ENCODE measurements at places on chromosomes 3 and 15.
A peak's percentile ranks its signal among the peaks of the same experiment; 100 is the strongest.

GRCh38 chr3:41258239-41258800, 59.0 kb downstream of the CTNNB1 start:
- DNase-seq = no peak

DNA sequence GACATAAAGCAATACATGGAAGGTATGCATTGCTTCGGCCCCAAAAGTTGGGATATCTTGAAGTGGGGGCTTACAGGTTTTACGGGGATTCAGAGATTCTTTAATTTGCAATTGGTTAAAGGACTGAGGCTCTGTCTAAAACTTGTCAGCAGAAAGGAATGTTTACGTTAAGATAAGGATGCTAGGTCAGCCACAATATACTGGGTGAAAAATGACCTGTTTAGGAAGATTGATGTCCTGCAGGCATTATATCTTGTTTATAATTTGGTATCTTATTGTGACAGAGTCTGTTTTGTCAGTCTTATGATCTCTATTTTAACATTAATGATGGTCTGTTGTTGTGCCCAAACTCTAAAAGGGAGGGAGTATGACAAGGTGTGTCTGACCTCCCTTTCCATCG, 15.3 kb upstream of the CCNDBP1 start:
- DNase-seq = no peak

- DNase-seq = peak; percentile 25
Measured at GRCh38 chr3:133492159-133492741, 81.2 kb upstream of the CDV3 start.

DNA sequence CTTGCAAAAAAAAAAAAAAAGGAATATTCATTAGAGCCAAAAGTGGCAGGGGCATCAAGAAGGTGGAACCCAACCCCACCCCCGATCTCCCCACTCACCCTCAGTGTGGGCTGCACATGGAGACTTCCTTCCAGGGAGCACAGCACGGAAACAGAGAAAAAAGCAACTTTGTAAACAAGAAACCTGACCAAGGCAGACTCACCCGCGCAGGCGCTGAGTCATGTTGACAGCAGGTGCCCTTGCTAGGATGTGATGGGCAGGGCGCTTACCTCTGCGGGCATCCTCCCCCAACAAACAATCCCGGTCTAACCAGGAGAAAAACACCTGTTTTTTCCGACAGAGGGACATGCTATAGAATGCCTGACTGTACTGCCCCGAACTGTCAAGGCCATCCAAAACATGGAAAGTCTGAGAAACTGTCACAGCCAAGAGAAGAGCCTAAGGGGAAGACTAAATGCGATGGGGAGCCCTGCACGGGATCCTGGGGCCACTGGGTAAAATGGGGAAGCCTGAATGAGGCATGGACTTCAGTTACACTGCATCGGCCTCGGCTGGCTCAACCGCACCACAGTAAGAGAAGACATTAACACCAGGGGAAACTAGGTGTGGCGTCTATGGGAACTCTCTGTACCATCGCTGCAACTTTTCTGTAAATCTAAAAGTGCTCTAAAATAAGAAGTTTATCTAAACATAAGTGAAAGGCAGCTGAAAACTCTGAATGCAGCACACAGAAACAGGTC, 66.7 kb upstream of the GATA2 start:
- no peak for DNase-seq

GRCh38 chr3:33993631-33994030, 195.2 kb downstream of the PDCD6IP start:
- DNase-seq = no peak

DNA sequence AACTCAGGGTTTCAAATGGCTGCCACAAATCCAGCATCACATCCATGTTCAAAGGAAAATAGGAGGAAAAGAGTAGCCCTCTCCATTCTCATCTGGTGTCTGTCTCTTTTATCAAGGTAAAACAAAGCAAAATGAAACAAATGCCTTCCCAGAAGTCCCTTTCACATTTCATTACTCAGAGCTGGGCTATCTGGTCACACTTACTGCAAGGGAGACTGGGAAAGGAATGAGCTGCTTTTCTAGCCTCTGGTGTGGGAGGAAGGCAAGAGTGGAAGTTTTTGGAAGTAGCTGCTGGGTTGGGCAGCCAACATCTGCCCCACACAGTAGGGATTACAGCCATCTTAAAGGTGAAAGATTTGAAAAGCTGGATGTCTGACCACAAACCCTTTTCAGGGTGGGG, 51.8 kb downstream of the KLF15 start:
- no peak for DNase-seq
